CD8-positive, alpha-beta T cell (primary cell): ENCODE measurements at places on chromosomes 4 and X. TPM values are rescaled to one million over a fixed set of nuclear protein-coding genes. Genes with fewer than 3 reads are reported as not detected.

- DNase-seq: no peak
Observed at GRCh38 chr4:123696687-123697086, 300.1 kb downstream of the SPRY1 start.

DNA sequence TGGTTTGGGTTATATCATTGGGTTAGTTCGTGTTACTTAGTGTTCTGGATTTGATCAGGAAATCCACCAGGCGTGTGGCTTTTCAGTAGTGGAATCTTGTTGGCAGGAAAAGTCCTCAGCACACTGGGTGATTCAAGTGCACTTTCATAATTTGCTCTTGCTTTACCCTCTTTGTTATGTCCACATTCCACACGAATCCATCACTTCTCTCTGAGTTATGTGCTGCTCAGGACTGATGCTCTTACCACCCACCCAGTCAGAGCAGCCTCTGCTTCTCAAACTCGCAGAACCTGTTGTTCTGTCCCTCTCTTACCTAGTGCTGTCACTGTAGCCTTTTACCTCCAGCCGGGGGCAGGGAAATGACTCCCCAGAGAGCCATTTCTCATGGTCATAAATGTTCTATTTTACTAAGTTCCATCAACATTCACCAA is 37.2 kb upstream of the SCRG1 start:
- no peak for DNase-seq

- DNase-seq: no peak
Observed at GRCh38 chr4:56475917-56476316, 8.5 kb downstream of the SRP72 start.

DNA sequence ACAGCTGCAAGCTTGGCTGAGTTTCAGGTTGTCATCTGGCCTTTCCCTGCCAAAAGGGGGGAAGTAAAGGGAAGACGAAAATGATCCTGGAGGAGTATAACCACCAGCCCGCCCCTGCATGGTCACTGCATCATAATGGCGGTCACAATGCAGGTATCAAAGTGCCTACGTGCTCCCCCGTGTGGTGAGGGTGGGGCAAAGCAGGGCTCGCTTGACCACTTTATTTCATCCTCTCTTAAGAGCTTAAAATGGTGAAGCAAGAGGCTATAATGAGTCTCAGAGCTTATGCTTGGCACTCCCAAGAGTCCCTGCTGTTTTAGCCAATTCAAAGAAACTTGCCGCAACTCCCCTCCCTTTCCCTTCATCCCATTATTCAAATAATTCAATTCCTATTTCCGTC is 105.6 kb downstream of the APOOL start:
- no peak for DNase-seq

FAM47C gene
- not detected for total RNA-seq

BEX3 gene
- 23.9 TPM for total RNA-seq

- no peak for DNase-seq
Observed at GRCh38 chr4:114875630-114876029, 237.8 kb downstream of the NDST4 start.
